ENCODE measurements at places on chromosomes 7 and 10.

DNA sequence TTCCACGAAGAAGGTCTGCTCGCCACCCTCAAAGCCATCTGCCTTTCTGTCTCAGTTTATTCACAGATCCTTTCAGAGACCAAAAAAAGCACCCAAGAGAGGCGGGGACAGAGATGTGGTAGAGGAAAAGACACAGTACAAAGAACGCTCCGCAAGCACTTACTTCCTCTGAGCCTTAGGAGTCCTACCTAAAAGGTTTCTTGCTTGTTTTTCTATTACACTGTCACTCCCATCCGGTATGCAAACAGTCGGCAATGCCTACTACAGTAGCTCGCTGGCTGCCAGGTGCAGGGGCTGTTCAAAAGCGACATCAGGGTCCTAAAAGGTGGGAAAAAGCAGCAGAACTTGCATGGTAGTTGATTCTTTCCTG lies 816 bp downstream of the TECPR1 start:
- no peak for DNase-seq

DNA sequence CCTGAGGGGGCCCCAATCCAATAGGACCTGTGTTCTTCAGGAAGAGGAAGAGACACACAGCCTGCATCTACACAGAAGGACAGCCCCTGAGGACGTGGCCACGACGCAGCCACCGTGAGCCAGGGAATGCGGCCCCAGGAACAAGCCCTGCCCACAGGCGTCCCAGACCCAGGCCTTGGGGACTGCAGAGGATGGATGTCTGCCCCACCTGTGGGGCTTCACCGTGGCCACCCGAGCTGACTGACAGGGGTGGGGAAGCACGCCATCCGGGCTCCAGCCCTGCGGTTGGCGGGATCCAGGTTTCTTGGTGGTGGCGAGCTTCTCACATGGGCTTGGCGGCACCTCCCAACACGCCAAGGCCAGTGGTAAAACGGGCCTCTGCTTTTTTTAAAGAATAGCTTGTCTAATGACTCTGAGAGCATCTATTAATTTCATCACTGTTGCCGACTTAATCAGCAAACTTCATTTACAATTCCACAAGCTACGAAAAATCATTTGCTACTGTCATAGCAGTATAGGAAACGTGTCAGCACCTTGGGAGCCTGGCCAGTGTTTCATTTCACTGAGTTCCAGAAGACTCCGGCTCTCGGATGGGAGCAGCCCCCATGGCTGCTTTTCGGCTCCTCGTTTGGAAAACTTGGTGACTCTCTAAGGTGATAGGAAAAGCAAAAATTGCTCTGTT lies 584.0 kb downstream of the PTPRN2 start:
- no peak for DNase-seq

DNA sequence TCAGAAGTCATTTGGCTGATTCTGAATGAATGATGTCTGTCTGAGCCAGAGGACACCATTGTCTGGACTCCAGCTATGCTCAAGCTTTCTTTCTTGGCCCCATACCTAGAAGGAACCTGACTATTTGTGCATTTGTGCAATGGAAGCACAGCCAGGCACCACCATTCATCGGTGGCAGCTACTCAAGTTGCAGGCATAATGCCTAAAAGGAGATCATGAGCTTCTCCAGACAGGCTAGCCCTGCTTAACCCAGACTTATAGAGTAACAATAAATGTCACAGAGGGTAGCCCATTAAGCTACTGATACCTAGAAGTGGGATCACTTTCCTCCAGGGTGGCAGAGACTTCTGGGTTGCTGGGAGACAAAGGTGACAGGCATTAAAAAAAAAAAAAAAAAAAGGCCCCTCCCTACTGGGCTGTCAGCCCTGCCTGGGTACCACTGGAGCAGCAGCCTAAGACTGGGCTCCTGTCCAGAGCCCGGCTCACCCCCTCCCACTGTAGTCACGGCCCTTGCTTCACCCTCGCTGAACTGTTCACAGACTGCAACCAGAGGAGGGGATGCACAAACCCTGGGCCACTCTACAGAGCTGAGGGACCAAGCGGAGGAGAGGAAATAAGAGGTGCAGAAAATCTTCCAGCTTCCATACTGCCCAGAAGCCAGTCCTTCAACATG lies 75.4 kb upstream of the ATP6V0A4 start:
- no peak for DNase-seq

GRCh38 chr7:31114593-31115343 lies 62.7 kb downstream of the ADCYAP1R1 start:
- DNase-seq = no peak

DNA sequence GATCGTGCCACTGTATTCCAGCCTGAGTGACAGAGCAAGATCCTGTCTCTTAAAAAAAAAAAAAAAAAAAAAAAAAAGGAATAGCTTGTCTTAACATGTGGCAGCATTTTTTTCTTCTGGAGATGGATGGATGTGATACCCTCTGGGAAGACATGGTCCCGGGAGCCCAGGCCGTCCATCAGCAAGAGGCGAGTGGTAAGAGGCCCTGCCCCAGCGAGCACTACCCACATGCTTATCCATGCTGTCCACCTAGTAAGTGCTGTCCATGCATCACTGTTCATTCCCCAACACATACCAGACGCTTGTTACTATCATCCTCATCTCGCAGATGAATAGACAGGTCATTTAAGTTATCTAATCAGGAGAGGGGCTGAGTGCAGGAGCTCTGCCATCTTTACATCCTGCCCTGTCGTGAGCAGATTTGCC lies 12.9 kb downstream of the ATP6V1F start:
- DNase-seq = peak; percentile 87

- peak; percentile 73 for DNase-seq
These were observed 1.3 kb upstream of the GRK5 start for GRCh38 chr10:119205894-119206602.

- DNase-seq = no peak
These were observed 10.1 kb downstream of the PAPOLB start for GRCh38 chr7:4851459-4852422.

- DNase-seq = no peak
These were observed 137.5 kb downstream of the FGFR2 start for GRCh38 chr10:121460733-121461132.

DNA sequence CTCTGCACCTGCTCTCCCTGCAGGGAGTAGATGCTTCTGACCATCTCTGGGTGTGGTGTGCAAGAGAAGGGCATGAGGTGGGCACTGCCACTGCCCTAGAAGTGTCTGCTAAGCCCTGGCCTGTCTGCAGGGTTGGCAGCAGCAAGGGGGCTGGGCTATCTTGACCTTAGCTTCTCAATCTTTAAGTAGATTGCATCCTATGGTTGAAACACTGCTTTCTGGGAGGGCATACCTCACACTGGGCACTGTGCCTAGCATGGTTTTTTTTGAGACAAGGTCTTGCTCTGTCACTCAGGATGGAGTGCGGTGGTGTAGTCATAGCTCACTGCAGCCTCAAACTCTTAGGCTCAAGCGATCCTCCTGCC lies 54.9 kb downstream of the CLIP2 start:
- DNase-seq = no peak

- DNase-seq = no peak
These were observed 167.6 kb downstream of the ANK3 start for GRCh38 chr10:60222047-60222446.

GRCh38 chr10:122112625-122113160 lies 123.7 kb downstream of the TACC2 start:
- peak; percentile 65 for DNase-seq

DNA sequence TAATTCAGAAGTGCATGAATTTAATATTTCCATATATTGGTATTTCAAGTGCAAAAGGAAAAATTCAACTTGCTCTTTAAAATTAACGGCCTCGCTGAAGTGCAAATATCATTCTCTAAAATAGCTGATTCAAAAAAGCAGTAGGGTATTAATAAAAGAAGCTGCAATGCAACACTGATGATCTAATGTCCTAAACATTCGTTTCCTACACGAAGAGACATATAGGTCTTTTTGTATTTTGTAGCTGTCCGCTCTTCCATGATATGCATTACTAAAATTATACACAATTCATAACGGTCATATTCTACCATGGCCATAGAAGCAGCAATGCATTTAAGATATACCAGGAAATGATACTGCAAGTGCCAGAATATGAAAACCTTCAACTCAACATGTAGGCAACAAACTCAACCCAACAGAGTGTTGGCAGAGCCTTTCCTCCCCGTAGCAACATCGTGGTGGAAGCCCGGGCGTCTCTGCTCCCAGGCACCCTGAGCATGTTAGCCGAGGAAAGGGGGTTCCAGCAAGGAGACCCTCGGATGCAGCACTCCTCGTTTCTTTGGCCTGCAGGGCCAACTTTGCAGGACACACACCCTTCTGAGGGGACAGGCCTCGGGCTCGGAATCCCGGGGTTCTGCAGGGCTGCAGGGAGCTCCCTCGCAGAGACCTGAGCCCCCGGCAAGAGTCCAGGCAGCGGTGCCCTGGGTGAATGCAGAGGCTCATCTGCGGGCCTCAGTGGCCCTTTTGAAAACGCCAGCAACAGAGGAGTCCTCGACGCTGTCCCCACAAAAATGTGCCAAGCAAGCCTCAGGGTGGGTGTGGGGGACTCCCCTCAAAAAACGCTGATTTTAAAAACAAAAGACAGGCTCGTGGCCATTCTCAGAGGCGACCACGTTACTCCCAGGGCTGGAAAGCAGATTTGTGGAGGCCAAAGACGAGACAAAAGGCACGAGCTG lies 1.6 kb downstream of the FAM171A1 start:
- peak; percentile 25 for DNase-seq

DNA sequence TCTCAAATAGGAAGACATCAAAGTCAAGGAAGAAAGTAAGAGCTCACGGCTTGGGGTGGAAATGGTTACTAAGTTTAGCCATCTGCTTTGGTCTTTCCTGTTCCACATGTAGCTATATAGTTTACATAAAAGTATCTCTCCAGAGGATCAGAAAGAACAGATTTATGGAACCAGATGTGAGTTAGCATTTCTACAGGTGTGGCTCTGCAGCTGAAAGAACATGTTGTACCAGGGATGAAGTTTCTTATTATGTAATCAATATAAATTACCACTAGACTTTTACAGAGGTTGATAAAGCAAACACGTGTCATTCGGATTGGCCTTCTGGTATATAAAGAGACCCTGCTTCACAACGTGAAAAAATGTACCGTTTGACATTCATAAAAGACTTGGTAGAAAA lies 19.9 kb downstream of the CALD1 start:
- DNase-seq = no peak

DNA sequence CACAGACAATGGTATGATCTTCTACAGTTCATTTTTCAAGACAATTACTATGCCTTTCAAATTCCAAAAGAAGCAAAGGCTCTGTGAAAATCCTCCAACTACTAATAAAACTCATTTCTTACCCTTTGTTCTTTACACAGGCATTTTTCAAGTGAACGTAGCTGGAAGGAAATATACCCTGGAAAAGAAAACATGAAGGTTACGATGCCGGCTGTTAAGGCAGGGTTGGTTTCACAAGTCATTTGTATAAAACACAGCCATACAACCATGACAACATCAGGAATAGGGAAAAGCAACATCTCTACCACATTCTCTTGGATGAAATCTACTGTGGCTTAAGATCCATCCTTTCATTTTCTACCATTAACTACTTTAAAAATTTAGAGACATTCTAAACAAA lies 207.9 kb downstream of the DOCK4 start:
- no peak for DNase-seq

DNA sequence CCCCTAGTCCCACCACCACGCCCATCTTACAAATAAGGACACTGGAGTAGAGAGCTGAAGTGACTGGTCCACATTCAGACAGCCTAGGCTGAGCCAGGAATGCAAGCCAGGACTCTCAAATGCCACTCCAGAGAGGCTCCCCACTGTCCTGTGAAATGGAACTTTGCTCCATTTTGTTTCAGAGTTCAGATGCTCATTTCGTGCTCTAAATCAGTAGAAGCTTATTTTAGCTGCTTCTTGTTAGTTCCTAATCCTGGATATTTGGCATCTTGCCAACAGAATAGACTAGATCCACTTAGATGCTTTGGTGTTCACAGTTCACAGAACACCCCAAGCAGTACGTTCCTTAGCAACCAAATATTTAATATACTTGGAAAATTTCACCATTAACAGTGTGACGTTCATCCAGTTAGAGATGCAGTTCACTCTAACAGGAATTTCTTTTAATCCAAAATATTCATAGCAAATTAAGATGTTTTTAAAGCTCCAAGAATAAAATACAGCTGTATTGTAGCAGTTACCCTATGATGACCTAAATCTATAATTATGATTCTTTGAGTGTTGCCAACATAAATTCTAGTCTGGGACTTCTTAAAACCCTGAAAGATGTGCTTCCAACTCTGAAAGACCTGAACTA lies 7.3 kb downstream of the MMP21 start:
- DNase-seq = no peak

DNA sequence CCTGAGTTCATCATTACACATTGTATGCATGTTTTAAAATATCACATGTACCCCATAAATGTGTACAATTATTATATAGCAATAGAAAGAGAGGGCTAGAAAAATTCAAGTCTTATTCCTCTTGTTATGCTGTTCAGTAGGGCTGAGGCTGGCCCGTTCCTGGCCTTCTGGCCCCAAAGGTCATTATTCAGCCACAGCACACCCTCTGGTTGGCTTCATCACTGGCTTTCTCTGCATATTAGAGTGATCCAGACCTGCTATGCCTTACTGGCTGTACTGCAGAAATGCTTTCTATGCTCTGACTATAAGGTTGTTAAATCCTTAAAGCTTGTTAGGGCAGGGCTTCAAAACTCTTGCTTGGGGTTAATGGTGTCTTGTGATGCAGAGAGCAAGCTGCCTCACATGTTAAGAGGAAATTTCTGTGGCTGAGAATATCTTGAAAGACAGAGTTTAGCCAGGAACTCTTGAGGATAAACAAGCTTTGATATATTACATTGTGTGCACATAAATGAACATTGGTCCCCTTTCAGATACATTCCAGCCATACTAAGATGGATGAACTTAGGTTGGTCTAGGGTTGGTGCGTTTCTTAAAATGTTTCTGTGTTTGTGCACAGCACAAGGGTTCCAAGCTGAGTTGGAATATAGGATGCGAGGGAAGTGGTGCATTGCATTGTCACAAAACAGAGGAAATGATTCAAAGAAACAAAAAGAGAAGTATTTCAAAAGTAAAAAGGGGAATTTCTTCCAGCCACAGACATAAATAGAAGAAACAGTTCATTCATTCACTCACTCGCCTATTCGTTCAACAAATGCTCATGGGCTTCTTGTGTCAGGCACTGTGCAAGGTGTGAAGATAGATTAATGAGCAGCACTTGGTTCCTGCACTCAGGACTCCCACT lies 61.6 kb upstream of the WDR11 start:
- no peak for DNase-seq

DNA sequence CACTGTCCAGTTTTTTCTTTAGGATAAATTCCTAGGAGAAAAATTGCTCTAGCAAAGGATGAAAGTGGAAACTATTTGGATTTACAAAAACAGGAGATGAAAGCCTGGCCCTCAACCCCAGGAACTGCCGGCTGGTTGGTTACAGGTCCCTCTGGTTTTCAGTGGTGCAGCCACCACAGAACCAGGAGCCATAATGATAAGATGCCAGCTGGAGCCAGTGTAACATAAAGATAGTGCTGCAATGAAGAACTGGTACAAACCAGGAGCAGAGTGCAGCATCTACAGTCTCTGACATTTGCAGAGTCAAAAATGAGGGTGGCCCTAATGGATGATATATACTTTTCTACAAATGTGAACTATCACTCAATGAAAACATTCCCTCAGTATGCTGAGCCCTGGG lies 20.4 kb upstream of the NUP42 start:
- no peak for DNase-seq

- no peak for DNase-seq
These were observed 502.0 kb upstream of the CELF2 start for GRCh38 chr10:10515479-10516204.

- no peak for DNase-seq
These were observed 218.2 kb upstream of the PODXL start for GRCh38 chr7:131774419-131775220.
